ENCODE measurements at places on chromosomes 3 and 15. TPM values are rescaled to one million over a fixed set of nuclear protein-coding genes. Genes with fewer than 3 reads are reported as not detected.

DNA sequence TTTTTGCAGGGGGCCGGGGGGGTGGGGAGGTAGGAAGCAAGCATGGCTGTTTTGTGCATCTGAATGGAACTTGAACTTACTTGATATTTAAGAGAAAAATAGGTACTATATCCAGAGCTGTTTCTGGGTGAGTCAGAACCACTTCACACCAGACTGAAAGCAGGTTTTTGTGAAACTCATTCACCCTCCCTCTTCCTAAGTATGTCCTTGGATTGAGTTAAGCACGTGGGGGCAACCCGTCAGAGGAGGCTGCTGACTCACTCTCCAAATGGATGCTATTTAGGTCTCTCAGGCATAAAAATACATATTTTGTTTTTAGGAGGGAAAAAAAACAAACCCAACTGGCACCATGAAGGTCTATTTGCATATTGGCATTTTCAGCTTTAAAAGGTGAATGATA, 270.3 kb downstream of the RYR3 start:
- DNase-seq: peak; percentile 44

- DNase-seq: no peak
Measured at GRCh38 chr3:14775011-14775410, 43.8 kb upstream of the FGD5 start.

DNA sequence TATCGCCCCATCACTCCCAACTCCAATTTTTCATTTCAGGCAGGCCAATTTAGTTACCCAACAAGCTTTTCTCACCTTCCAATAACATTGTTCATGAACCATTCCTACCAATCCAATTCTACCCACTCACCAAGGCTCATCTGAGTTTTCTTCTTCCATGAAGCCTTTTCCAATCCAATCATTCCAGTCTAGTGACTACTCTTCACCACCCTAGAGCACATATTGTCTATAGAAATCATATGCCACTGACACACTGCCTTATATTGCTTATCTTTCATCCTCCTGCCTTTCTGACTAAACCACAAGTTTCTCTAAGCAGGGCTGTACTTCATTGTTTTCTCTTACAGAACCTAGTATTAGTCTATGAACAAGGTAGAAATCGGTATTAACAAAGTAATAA, 11.4 kb downstream of the CCDC14 start:
- no peak for DNase-seq

GRCh38 chr3:119368298-119368697, 74.1 kb downstream of the ARHGAP31 start:
- no peak for DNase-seq

- DNase-seq: no peak
Measured at GRCh38 chr3:140931016-140931454, 10.6 kb upstream of the SLC25A36 start.

GOLGA8H gene
- total RNA-seq: 0.34 TPM

TM4SF18 gene
- total RNA-seq: not detected

- DNase-seq: no peak
Measured at GRCh38 chr3:137035631-137036030, 77.8 kb downstream of the IL20RB start.

ECT2 gene
- 26.3 TPM for total RNA-seq

DNA sequence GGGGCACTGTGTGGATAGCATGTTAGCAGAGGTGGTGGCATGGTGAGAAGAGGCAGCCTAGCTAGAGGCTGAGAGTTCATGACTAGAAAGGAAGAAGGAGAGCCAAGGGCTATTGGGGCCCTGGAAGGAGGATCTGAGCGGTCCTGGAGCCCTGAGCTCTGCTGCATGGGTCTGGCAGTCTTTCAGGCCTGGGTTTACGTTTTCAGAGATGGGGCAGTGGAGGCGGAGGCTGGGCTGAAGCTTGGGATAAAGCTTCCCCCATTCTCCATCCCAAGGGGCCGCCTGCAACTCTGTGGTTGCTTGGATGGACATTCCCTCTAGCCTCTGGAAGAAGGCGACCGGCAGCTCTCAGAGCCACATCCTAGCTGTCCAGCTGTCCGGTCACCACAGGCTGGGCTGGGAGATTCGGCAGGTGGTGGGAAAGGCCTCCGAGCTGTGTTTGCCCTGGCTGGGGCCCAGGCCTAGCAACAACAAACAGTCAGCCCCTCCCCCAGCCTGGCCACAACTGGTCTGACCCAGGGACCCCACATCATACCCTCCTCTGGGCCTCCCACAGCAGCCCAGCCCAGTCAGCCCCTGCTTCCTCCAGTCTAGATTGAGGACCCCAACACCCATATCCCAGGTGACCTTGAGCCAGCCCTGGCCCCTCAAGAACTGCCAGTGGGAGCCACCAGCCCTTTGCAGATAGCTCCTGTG, 1.8 kb upstream of the SLC38A3 start:
- DNase-seq: no peak

- DNase-seq: no peak
Measured at GRCh38 chr3:184466413-184466960, 86.6 kb downstream of the CHRD start.

GREM1 gene
- total RNA-seq: 68.4 TPM

MASP1 gene
- total RNA-seq: 0.48 TPM

DNA sequence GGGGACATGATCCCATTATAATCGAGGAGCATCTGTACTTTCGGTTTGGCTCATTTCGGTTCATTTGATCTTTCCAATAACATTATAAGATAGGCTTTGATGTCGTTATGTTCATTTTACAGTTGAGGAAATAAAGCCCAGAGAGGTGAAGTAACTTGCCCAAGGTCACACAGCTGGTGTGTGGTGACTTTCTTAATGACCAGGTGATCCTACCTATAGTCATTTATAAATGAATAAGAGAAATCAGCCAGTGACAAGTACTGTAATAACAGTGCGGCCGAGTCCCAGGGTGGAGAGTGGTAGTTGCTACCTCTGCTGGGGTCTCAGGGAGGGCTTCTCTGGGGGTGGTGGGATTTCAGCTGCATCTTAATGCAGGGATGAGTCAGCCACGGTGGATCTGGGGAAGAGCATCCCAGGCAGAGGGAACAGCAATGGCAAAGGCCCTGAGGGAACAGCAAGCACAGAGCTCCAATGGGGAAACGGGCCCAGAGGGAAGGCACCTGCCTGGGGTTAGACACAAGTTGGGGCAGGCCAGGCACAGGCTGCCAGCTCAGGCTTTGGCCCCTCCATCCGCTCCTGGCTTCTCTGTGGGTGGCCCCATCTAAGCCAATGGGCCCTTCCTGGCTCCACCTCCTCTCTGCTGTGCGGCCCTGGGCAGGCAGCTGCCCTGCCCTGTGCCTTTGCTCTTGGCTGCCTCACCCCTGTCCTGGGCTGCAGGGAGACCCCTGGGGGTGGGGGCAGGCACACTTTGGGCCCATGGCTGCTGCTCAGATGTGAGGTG, 1.1 kb upstream of the FBLN2 start:
- no peak for DNase-seq

C2CD4A gene
- total RNA-seq: 0.75 TPM

- DNase-seq: no peak
Measured at GRCh38 chr15:82021992-82022391, 23.8 kb downstream of the MEX3B start.

DNA sequence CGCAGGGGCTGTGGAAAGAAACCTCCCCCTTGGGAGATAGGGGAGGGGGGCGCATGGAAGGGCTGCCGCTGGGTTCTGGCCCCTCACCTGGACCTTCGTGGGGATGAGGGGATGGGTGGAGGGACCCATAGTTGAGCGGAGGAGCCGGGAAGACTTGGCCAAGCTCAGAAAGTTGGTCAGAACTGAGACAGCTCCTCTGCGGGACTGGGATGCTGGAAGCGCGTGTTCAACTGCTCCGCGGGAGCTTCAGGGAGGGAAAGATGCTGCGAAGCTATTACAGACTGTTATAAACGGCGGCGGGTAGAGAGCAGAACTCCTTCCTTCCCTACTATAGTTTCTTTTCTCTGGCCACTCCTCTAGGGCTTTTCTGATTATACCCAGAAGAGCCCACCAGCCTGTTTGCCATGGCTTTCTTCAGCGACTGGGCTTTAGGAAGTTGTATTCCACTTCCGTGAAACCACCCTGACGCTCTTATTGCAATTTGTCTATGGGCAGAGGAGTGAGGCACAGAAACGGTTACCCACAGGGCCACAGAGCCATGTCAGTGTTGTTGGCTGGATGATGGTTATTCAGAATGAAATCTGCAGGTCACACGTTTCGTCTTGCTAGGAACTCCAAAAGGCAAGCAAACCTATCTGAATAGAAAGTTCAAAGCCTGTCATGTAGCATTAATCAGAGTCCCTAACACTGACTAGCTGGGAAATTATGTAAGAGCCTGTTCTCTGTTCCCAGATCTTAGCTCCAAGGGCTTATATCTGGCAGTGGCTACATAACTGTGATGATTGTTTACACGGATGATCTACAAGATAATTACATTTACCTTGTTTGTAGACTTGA, 1.1 kb downstream of the SYNPR start:
- no peak for DNase-seq

OPA1 gene
- 51.1 TPM for total RNA-seq

DNA sequence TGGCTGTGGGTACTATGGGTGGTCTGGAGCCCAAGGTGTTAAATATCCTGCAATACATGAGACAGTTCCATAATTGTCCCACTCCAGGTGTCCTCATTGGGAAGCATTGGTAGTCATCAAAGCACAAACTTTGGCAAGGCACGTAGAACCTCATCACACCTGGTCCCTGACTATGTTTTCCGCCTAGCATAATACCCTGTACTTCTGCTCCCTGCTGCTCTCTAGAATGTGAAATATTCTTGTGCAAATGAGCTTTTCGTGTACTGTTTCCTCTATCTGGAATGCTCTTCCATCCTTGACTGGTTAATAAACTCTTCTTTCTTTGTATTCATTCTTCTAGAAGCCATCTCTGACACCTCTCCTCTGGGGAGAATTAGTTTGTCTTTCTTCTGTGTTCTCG, 103.2 kb downstream of the EBLN2 start:
- no peak for DNase-seq

RAD51 gene
- 1.3 TPM for total RNA-seq

- no peak for DNase-seq
Measured at GRCh38 chr3:32500880-32501782, 1.5 kb downstream of the CMTM6 start.

- no peak for DNase-seq
Measured at GRCh38 chr3:143412084-143412483, 292.5 kb downstream of the CHST2 start.

ARPP21 gene
- total RNA-seq: 0.14 TPM

- no peak for DNase-seq
Measured at GRCh38 chr3:25944329-25944728, 154.4 kb downstream of the OXSM start.

DNA sequence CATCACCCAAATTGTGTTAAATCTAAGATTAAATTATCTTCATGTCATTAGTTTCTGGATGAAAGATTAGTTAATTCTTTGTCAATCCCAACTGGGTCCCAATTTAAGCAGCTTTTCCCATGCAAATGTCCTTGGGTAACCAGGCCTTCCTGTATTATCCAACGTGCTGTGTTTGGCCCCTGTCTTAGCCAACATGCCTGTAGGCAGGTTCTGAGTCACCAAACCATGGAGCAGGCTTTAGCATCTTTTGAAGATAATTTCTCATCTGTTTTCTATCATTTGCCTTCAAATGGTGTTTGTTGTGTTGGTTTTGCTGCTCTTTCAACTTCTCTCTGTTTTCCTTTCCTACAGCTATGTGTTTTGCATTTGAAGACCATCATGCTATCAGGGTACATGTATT, 216.2 kb downstream of the ITPR1 start:
- DNase-seq: no peak

LARP6 gene
- 101 TPM for total RNA-seq

HACD2 gene
- total RNA-seq: 25.5 TPM

HES1 gene
- 45.2 TPM for total RNA-seq

DNA sequence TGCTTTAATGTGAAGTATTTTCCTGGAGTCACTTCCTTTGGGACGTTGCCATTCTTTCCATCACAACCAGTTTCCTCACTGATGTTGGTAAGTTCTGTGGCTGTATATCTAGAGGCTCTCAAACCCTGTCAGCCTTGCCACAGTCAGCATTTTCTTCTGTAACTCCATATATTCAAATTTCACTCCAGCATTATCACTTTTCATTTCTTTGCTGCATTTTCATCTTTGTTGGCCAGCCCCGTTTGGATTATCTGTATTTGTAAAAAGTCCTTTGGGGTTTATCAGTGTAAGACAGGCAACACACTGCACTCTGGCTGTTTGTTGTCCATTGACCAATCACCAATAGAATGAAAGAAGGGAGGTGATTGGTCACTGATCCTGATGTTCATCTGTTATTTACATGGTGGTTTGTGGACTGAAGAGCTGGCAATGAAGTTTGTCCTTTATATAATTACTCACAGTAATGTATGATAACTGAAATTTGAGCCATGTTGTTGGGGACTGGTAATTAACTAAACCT, 20.3 kb downstream of the GMPS start:
- no peak for DNase-seq

DNA sequence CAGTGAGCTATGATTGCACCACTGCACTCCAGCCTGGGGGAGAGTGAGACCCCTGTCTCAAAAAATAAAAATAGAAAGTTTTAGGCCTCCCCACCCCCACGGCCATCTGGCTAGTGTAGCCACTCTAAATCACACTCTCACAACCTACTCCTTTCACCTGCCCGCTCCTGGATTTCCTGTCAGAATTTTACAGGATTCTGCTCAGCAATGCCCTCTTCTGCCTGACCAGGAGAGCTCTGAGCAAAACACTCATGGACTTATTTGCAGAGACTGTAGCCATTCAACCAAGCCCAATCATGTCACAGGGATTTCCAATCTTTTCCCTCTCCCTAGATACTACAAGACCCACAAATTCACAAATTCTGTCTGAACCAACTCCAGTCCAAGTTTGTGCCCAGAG, 242.6 kb upstream of the TPRG1 start:
- no peak for DNase-seq

DNA sequence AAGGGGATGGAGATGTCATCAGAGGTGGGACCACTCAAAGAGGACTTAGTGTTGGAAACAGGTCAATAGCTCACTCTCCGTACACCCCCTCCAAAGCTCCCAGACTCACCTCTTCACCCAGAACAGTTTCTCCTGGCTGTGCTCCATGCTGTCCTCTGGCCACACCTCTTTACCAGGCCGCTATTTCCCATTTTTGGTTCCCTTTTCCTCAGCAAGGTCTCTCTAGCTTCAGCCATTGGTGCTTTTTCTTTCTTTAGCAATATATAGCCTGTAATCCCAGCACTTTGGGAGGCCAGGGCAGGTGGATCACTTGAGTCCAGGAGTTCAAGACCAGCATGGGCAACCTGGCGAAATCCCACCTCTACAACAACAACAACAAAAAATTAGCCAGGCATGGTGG, 123.6 kb upstream of the SMAD3 start:
- DNase-seq: no peak

Data from kidney epithelial cell (primary cell).